Effector memory CD4-positive, alpha-beta T cell (primary cell): ENCODE measurements at places on chromosomes 2 and 18.

GRCh38 chr2:62498739-62499138, 7.3 kb downstream of the TMEM17 start:
- H3K27ac ChIP-seq: no peak overlapping the region
- no peak for DNase-seq
- H3K4me3 ChIP-seq: no peak overlapping the region
- no peaks in the 10 kb centered on the region for H3K4me1 ChIP-seq
- no peaks in the 10 kb centered on the region for H3K36me3 ChIP-seq

GRCh38 chr2:17626986-17627385, 86.5 kb downstream of the VSNL1 start:
- no peak overlapping the region for H3K27ac ChIP-seq
- H3K27me3 ChIP-seq: no peaks in the 10 kb centered on the region
- no peaks in the 10 kb centered on the region for H3K4me1 ChIP-seq
- DNase-seq: no peak

- no peaks in the 10 kb centered on the region for H3K36me3 ChIP-seq
- H3K27ac ChIP-seq: no peak overlapping the region
- no peak overlapping the region for H3K4me3 ChIP-seq
- H3K4me1 ChIP-seq: no peaks in the 10 kb centered on the region
- H3K27me3 ChIP-seq: no peaks in the 10 kb centered on the region
- DNase-seq: no peak
Measured at GRCh38 chr2:42917425-42917927, 125.1 kb upstream of the HAAO start.

DNA sequence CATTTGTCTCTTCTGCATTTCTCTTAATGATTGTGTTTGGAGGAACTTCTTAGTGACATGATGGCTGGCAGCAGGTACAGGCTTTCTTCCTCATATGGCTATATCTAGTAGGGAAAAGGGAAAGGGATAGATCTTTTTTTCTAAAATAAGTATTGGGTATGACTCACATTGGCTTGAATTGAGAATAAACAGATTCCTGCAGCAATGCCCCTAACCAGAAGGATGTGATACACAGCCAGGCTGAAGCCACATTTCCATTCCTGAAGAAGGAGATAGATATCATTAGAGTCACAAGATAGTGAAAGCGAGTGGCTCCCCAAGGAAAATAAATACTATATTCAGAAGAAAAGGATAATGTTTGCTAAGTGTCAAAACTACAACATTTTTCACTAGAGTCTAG, 61.1 kb downstream of the VWC2L start:
- H3K27me3 ChIP-seq: no peaks in the 10 kb centered on the region
- H3K36me3 ChIP-seq: no peaks in the 10 kb centered on the region
- H3K27ac ChIP-seq: no peak overlapping the region
- no peaks in the 10 kb centered on the region for H3K4me1 ChIP-seq
- no peak overlapping the region for H3K4me3 ChIP-seq
- no peak for DNase-seq

DNA sequence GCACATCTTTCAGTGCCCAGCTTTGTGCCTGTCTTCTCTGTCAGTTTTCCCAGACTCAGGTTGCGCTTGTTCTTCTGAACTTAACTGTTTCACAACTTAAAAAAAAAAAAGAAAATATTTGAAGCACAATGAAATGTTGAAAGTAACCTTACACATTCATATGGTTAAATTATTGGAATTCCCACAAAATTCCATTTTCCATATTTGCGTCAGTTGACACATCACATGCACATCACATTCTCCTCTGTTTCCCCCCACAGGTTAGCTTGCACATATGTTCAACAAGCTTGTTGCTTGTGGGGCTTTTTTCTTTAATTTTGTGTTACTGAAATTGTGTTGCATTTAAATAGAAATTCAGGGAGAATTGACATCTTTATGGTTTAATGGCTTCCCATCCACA, 8.3 kb downstream of the MYO1B start:
- no peaks in the 10 kb centered on the region for H3K36me3 ChIP-seq
- no peak for DNase-seq
- H3K4me1 ChIP-seq: no peaks in the 10 kb centered on the region
- H3K4me3 ChIP-seq: no peak overlapping the region

- H3K36me3 ChIP-seq: no peaks in the 10 kb centered on the region
- no peak overlapping the region for H3K27ac ChIP-seq
- no peaks in the 10 kb centered on the region for H3K4me1 ChIP-seq
- no peak for DNase-seq
- no peak overlapping the region for H3K4me3 ChIP-seq
Measured at GRCh38 chr18:55546851-55547704, 40.9 kb downstream of the TCF4 start.

- H3K27me3 ChIP-seq: no peaks in the 10 kb centered on the region
- no peak overlapping the region for H3K27ac ChIP-seq
- DNase-seq: no peak
- no peaks in the 10 kb centered on the region for H3K36me3 ChIP-seq
Measured at GRCh38 chr2:179861027-179861415, 391 bp downstream of the ZNF385B start.

DNA sequence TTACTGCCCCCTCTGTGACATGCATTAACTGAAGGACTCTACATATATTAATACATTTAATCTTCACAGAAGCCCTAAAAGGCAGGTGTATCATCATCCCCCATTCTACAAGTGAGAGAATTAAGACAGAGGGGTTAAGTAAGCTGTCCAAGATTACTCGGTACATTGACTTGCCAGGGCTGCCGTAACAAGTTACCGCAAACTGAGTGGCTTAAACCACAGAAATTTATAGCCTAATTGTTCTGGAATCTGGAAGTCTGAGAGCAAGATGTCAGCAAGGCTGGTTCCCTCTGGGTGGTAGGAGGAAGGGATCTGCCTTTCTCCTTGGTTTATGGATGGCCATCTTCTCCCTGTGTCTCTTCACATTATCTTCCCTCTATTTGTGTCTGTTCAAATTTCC, 605.5 kb downstream of the EPHA4 start:
- H3K4me1 ChIP-seq: no peaks in the 10 kb centered on the region
- no peak overlapping the region for H3K27ac ChIP-seq
- H3K4me3 ChIP-seq: no peak overlapping the region
- no peak for DNase-seq

DNA sequence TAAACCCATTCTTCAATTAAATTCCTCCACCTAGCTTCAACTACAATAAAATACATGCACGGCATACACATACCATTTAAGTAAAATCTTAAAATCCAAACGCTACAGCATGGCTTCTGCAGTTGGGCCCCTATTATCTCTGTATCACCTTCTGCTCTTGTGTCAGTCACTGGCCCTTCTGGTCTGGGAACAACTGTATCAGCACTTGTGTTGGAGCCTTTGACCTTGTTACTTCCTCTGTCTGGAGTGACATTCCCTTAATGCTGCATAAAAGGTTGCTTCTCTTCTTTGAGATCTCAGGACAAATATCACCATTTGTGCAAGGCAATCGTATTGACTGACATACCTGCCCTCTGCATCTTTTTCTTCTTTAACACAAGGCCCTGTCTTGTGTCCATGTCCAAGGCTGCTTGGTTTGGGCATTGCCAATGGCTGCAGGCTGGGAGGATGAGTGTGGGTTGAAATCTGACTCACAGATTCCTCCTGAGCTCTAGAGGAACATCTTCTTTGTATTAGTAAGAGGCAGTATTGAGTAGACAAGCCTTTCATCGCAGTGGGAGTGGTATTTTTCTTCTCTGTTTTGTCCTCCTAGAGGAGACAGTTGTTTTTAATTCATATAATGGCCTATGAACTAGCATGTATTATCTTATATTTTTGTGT, 267.8 kb upstream of the TRIB2 start:
- no peak overlapping the region for H3K4me3 ChIP-seq
- no peaks in the 10 kb centered on the region for H3K27me3 ChIP-seq
- H3K4me1 ChIP-seq: no peaks in the 10 kb centered on the region
- H3K36me3 ChIP-seq: no peaks in the 10 kb centered on the region
- no peak for DNase-seq

- no peak for DNase-seq
- H3K27me3 ChIP-seq: no peaks in the 10 kb centered on the region
- no peaks in the 10 kb centered on the region for H3K36me3 ChIP-seq
- no peaks in the 10 kb centered on the region for H3K4me1 ChIP-seq
- H3K27ac ChIP-seq: no peak overlapping the region
Measured at GRCh38 chr2:127608061-127609030, 37.6 kb upstream of the GPR17 start.

DNA sequence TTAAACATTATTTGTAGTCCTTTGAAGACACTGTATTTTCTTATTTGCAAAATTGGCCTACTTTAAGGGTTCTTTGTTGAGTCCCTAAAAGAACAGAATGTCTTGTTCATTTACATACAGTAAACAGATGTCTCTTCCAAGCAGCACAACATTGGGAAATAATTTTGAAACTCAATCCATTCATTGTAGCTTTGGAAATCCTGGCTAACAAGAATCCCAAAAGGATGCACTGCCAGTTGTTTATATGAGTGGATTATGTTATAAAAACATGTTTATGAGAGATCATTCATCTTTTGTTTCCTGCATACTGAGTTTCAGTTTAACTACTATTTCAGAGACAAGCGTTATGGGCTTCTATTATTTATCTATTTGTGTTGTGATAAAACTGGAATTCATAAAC, 499.3 kb downstream of the PID1 start:
- no peak overlapping the region for H3K27ac ChIP-seq
- no peak for DNase-seq
- no peaks in the 10 kb centered on the region for H3K27me3 ChIP-seq
- H3K4me3 ChIP-seq: no peak overlapping the region
- no peaks in the 10 kb centered on the region for H3K36me3 ChIP-seq

DNA sequence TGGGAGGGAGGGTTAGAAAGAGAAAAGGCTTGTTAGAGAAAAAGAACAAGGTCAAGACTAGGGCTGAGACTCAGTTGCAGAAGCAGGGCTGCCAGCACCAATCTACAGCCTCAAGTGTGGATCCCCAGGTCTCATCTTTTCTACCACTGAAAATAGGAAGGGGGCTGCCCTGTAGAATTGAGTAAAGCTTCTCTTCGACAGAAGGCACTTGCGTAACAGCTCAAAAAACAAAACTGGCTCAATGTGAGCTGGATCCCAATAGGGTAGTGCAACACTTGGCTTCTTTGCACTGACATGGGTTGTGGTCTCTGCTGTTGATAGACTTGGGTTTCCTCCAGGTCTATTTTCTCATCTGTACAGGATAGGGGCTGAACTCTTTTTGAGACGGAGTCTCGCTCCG, 1.8 kb upstream of the MPV17 start:
- H3K27me3 ChIP-seq: no peaks in the 10 kb centered on the region
- no peak overlapping the region for H3K4me3 ChIP-seq
- no peak overlapping the region for H3K27ac ChIP-seq
- no peak for DNase-seq

DNA sequence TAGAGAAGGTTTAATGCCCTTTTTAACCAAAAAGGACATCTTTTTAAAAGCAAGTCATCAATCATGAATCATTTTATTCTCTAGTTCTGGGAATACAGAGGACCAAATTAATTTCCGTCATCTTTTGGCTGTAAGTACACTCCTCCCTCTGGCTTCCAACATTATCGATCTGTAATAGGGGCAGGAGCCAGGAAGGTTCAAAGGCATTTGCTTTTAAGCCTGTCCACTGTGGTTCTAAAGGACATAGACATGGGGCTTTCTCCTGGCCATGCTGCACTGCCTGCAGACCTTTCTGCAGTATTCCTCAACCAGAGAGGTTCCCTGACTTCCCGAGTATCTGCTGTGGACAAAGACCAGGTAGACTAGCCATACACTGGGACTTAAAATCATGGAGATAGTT, 170.5 kb downstream of the MYO5B start:
- H3K27ac ChIP-seq: no peak overlapping the region
- no peaks in the 10 kb centered on the region for H3K4me1 ChIP-seq
- no peaks in the 10 kb centered on the region for H3K36me3 ChIP-seq
- no peaks in the 10 kb centered on the region for H3K27me3 ChIP-seq

DNA sequence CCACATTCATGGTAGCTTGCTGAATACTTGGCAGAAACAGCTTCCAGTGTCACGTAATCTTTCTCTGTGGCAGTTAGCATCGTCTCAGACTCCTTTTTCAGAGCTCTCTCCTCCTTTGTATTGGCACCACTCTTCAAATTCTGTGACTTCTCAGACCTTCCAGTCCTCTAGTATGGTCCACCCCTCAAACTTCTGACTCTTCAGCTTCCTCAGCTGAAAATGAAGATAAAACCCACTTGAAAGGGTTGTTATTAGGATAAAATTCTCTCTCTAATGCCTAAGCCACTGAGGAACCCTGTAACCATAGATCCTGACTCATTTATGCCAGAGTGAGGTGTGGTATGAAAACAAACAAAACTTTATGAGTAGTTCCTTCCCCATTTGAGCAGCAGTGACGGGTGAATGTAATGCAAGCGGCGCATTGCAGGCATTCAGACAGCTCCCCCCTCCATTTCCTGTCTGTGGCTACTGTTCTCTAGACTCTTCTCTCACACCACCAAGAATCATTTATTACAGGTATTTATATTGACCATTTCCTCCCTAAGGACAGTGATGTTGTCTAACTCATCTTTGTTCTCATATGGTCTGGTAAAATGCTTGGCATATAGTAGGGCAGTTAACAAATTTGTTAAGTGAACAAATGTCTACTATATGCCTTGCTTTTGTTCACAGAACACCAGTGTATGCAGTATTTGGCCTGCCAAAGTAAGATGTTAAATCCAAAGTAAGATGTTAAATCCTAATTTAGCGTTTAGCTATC, 35.3 kb downstream of the GALNT1 start:
- no peaks in the 10 kb centered on the region for H3K27me3 ChIP-seq
- H3K27ac ChIP-seq: peak overlapping the region; percentile 35
- no peak overlapping the region for H3K4me3 ChIP-seq
- peaks cover 4% of the 10 kb centered on the region for H3K4me1 ChIP-seq

DNA sequence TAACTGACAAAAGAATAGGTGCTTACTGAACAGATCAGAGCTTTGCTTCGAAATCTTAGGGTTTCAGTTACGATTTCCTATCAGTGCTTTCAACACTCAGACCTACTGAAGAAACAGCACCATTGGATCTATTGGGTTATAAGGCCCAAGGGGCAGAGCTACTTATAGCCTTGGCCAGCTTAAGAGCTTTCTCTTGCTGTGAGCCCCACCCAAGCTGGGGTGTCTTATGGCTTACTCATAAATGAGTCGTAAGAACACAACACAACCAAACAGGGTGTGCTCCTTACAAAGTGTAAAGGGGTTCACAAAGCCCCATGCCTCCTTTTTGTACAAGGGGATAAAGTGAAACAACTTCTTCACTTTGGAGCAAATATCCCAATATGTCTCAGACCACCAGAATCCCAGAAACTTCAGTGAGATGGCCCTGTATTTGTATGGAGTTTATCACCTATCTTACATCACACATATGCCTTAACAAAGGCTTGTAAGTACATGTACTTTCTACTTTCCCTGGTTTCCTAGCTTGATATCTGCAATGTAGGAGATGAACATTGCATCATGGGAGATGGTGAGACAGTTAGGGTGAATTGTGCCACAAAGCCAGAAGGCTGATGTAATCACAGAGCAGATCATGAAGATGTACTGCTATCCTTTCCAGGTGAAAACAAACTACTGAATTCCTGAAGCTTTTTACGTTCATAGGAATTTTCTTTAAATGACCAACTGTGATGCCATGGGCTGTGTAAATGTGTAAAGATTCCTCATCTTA, 115.5 kb upstream of the GLI2 start:
- no peaks in the 10 kb centered on the region for H3K36me3 ChIP-seq
- H3K27ac ChIP-seq: no peak overlapping the region
- DNase-seq: no peak
- H3K27me3 ChIP-seq: no peaks in the 10 kb centered on the region

GRCh38 chr2:175853616-175853890, 148.5 kb downstream of the LNPK start:
- H3K4me1 ChIP-seq: no peaks in the 10 kb centered on the region
- H3K27me3 ChIP-seq: no peaks in the 10 kb centered on the region
- no peak for DNase-seq
- no peak overlapping the region for H3K27ac ChIP-seq
- H3K36me3 ChIP-seq: no peaks in the 10 kb centered on the region
- H3K4me3 ChIP-seq: no peak overlapping the region
